Activated CD4-positive, alpha-beta T cell treated with anti-CD3 and anti-CD28 coated beads, Interleukin-2, amount 50 U/mL, for 1 hour (primary cell): ENCODE measurements at places on chromosomes 13 and 19.

DNA sequence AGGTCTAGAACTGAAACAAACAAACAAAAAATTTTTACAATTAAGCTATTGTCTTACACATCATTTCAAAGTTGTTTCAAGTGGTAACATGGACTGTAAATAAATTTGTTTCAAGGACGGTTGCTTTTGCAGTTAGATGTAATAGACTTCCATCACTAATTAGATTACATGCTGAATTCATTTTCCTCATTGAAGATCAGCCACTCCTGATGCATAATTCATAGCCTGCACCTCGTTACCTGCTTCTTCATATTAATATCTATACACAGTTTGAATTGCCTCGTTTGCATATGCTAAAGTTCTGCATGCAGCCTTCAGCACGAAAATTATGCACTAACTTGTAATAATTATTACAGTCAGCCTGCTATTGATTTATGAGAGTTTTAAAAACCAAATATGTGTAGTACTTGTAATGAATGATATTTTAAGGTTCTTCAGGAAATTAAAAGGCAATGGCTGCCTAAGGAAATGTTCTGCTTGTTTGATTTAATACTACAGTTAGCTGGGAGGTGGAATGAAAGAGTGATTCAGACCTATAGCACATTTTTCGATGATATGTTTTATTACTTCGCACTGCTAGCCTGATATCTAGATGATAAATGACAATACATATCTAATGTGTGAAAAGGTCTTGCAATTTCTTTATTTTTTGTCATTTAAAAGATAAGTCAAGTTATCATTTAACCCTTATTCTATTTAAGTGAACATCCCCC, 184.9 kb downstream of the DACH1 start:
- no peak for DNase-seq

- peak; percentile 35 for DNase-seq
These were observed 14.0 kb upstream of the TUBB4A start for GRCh38 chr19:6516018-6516658.

DNA sequence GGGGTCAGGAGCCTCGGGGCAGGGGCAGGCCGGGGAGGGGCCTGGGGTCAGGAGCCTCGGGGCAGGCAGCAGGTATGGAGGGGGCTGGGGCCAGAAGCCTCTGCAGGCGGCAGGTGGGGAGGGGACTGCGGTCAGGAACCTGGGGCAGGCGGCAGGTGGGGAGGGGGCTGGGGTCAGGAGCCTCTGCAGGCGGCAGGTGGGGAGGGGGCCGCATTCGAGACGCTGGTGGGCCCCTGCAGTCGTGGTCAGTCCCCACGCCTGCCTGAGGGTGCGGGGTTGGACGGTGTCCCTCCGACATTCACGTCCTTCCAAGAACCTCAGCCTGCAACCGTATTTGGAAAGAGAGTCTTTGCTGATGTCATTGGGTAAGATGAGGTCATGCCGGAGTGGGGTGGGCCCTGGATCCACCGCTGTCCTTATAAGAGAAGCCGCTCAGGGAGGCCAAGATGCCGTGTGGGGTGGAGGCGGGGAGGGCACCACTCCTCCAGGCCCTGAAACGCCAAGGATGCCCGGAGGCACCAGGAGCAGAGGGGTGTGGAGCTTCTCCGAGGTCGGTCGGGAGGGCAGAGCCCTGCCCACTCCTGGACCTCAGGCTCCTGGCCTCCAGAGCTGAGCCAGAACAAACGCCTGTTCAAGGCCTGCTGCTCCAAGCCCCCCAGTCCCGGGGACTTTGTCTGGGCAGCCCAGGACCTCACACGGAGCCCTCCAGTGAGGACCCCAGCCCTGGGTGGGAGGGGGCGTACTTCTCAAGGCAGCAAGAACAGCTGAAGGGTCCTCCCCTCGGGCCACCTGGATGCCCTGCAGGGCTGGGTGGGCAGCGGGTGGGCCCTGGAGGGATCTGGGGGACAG, 30.1 kb downstream of the PIP5K1C start:
- no peak for DNase-seq

DNA sequence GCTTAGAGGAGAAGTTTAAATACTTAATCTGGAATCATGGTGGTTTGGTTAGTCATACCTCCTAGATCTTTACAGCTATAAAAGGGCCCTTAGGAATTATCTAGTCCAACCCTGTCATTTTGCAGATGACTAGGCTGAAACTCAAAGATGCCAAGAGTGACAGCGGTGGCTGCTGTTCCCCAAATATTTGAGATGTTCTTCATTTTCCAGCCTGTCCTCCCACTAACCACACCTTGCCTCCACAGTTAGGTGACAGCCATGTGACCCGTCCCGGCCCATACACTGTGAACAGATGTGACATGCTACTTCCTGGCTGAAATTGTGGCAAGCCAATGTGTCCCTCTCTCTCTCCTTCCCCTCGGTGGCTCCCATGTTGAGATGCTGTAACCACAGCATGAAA, 225.5 kb upstream of the IPO5 start:
- no peak for DNase-seq

DNA sequence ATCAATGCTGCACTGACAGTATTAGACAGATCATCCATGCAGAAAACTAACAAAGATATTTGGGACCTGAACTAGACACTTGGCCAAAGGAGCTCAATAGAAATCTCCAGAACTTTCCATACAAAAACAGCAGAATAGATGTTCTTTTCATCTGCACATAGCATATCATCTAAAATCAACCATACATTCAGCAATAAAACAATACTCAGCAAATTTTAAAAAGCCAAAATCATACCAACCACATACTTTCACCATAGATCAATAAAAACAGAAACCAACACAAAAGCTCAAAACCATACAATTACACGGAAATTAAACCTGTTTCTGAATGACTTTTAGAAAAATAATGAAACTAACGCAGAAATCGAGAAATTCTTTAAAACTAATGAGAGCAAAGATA, 592.6 kb downstream of the SLITRK5 start:
- no peak for DNase-seq

DNA sequence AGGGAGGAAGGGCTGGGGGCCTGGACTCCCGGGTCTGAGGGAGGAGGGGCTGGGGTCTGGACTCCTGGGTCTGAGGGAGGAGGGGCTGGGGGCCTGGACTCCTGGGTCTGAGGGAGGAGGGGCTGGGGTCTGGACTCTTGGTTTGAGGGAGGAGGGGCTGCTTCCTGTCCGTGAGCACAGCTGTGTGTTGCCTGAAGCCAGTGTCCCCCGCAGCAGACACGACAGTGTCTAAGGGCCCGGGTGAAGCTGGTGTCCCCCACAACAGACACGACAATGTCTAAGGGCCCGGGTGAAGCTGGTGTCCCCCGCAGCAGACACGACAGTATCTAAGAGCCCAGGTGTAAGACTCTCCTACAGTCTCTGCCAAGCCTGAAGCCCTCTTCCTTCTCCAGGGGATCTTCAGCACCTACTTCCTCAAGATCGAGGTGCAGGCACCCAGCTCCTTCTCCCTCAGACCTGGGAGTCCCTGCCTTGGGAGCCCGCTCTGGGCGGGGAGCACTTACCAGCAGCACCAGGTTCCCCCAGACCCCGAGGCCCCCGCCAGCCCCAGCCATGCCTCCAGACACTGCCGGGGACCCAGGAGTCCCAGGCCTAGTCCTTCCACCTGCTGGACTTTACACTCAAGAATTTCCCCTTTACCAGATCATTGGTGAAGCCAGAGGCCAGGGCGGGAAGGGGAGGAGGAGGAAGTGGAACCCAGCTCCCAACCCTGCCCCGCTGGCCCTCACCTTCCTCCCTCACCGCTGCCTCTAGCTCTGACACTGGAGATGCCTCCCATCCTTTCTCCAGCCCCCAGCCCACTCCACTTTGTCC, at the start of gene PTPRH:
TSS of gene PTPRH (minus strand) at position 622 of the 813 bp plus-strand sequence. CDS start at position 554, 68 bp downstream.
- no peak for DNase-seq
